Stimulated activated CD4-positive, alpha-beta T cell treated with anti-CD3 and anti-CD28 coated beads, TNF-alpha, amount 100 ng/mL, for 1 hour (primary cell): ENCODE measurements at places on chromosomes 5 and 9.

GRCh38 chr5:72790186-72790585 is 26.3 kb upstream of the TNPO1 start:
- no peak for DNase-seq

DNA sequence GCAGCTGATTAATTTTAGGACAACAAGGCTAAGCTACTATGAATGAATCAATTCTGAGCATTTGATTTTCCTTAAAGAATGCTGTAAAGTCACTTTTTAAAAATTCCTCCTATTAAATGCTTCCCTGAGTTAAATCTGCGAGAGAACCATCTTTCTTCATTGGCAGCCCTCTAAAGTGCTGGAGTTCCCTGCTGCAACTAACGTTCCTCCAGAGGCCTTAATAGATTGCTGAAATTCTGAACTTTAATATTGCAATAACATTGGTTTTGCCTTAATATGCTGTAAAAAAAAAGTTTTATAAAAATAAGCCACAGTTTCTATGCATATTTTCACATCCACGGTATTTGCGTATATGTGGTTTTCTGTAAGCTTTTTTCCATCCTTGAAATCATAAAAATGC is 298.0 kb upstream of the PIK3R1 start:
- DNase-seq: no peak

- DNase-seq: no peak
Observed at GRCh38 chr9:64015136-64015535, 1269.9 kb downstream of the FOXD4L5 start.

- no peak for DNase-seq
Observed at GRCh38 chr9:117300371-117301110, 114.3 kb downstream of the ASTN2 start.

DNA sequence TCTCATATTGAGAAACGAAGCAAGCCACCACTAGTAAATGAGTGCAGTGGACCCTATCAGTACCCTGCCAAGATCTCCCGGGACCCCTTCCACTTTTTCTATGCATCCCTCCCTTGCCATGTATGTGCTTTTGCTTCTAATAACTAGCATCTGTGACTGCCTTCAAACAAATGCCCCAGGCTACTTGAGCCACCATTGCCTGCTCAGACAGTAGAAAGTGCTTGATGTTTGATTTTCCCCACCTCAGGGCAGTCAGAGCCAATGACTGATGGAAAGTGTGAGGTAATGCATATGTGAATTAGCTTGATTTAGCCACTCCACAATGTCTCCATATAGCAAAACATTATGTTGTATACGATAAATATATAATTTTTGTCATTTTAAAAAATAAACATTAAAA is 797.3 kb upstream of the ACO1 start:
- DNase-seq: no peak

- DNase-seq: no peak
Observed at GRCh38 chr9:76644171-76644570, 120.1 kb upstream of the PCA3 start.

- DNase-seq: no peak
Observed at GRCh38 chr5:115490596-115490995, 54.0 kb downstream of the FEM1C start.

DNA sequence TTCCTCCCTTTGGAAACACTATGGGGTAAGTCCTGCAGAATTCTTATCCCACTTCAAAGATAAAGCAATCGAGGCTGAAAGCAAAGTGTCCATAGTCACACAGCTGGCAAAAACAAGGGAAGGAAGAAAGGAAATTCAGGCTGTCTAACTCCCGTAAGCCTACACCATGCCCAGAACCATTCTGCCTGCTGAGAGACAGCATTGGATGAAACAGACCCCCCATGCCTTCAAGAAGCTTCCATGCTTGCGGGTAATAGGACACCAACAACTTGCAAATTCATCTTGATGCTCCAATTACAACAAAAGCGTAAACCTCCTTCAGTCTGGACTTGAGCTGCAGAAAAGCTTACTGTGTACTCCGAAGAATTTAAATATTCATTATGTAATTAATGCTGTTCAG is 181.1 kb upstream of the WWC1 start:
- DNase-seq: no peak

DNA sequence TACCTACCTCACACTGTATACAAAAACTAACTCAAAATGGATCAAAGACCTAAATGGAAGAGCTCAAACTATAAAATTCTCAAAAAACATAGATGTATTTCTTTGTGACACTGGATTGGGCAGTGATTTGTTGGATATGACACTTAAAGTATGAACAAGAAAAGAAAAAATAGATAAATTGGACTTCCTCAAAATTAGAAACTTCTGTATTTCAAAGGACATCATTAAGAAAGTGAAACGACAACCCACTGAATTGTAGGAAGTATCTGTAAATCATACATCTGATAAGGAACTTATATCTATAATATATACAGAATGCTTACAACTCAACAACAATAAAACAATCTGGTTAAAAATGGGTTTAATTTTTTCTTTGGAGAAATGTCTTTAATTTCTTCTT is 96.7 kb downstream of the NRG2 start:
- no peak for DNase-seq

DNA sequence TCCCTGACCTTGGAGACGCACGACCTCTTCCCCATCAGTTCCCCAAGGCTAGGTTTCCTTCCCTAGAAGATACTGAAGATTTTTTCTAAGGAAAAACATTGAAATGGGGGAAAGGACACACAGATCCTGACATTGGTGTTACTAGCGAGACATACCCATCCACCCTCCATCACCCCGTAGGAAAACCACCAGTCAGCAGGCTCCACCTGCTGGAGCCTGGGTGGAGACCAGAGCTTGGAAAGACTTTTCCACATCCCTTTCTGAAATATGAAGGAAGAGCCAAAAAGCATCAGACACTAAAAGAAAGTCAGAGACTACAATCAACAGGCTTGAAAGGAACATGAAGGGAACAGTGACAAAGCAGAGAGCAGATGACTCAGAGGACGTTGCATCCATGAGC is 638.0 kb downstream of the IRX1 start:
- no peak for DNase-seq

DNA sequence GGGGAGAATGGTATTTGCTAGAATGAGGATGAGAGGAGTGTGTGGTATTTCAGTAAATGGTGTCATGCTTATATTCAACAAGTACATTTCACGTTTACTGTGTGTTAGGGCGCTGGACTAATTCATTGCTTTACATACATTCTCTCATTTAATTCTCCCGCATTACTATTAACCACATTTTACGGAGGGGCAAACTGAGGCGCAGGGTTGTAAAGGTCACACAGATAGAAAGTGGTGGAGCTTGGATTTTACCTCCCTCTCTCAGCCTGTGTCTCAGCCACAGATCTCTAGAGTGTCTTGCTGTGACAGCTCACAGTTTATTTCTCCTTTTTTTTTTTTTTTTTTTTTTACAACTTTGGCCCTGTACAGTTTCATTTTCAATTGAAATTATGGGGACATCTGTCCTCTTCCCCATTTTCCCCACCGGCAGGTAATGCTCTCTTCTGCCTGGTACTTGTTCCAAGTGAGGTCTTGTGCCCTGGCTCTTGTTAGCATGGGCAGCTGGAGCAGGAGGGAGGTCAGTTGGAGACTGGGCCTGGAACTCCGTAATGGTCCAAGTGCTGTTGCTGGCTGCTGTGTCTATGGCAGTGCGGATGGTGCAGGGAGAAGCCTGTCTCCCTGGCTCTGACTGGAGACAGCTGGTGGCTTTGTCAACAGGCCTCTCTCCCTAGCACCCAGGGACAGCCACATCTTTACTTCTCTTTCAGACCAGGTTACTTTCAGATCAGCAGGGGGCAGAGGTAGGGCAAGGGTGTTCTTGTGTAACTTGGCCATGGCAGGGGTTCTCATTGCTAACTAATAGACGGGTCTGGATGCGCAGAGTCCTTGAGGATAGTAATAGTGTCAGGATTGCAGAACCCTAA is 20.5 kb upstream of the NDST1 start:
- no peak for DNase-seq

DNA sequence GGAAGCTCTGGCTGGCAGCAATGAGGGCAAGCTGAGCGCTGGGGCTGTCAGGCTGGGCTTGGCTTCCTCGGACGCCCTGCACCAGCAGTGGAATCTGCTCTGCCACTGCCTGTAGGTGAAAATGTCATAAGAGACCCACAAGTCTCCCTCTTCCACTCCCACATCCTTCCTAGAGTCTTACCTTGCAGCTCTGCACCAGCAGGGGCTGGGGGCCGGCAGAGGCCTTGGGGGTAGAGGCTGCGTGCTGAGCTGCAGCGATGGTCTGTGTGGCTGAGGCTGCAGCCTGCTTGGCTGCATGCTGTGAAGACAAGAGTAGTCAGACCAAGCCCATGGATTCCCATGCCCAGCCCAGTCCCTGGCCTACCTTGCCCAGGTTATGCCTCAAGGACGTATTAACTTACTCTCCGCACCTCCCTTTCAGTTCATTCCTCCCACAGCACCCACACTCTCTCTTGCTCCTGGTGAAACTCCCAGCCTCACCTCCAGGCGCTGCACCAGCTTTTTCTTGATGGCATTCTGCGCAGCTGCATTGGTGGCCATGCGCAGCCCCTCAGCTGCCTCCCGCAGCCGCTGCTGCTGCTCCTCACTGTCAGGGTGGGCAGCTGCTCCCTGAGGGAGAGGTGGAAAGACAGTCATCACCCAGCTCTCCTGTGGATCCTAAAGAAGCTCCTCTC is 17.3 kb downstream of the TLN1 start:
- no peak for DNase-seq

DNA sequence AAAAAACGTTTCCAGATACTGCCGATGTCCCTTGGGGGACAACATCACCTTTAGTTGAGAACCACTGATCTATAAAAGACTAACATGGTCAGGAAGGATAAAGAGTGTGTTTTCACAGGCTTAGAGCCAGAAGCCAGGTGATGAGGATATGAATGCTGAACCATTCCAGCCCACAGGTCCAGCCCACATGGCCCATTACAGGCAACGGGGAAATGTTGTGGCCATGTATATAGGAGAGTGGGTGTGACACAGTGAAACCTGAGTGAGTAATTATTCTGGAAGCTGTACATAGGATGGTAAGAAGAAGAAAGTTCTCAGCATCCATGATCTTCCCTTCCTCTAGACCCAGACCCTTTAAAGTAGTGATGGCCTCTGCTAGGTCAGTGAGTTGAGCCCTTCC is 56.0 kb upstream of the FOXI1 start:
- DNase-seq: no peak

DNA sequence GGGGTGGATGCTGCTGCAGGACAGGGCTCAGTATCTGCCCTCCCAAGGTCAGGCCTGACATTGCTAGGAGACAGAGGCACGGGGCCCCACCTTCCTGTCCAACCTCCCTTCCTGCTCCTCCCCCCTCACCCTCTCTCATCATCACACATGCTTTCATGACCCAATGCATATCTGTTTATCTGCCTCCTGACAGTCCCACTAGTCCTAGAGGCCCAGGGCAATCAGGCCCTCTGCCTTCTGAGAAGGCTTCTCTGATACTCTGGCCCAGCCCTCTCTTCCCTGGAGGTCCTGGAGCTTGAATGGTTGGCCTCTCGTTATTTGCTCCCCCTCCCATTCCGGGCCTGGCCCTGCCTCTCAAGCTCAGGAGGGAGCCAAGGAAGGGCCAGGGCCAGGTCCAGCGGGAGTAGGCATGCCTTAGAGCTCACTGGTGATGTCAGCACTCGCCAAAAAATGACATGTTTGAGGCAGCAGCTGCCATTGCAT is 90.6 kb upstream of the SAP30L start:
- DNase-seq: no peak

DNA sequence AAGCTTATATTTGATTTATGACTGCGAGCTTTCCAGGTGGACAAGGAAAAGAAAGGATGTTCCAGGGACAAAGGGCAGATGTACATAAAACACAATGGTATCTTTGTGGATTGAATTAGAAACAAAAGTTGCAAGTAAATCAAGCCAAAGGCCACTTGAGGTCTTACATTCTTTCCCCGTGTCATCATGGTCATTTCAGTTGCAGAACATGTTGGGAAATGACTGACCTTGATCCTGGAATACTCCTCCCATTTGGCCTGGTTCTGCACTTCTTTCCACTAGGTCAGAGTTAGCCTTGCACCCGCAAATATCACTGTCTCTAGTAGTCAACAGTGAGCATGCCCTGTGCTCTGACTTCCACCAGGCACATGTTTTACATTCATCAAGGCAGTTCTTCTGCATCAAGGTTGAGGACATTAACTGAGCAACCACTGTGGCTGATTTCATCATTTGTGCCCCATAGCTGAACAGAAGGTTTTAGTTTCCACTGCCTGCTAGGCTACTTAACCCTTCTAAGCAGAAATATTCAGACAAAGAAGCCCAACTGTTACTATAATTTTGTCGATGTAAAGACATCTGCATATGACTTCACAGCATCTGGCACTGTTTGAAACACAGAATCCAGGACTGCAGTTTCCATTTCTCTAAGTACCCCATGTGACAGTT is 1161.7 kb upstream of the DMAC1 start:
- DNase-seq: no peak

GRCh38 chr5:124572971-124573370 is 173.5 kb downstream of the ZNF608 start:
- no peak for DNase-seq

DNA sequence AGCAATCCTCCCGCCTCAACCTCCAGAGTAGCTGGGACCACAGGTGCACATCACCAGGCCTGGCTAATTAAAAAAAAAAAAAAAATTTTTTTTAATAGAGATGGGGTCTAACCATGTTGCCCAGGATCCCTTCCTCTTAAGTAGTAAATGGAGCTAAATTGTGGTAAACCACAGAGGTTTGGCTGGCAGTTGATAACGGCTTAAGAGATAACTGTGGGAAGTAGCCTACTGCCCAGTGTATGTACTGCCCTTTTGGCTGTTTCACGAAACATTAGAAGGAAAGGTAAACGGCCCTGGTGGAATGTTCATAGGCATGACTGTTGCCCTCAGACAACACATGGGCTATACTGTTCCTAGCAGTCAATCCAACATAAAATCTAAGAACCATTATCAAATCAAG is 44.4 kb downstream of the HMGCR start:
- no peak for DNase-seq

GRCh38 chr5:39526914-39527477 is 102.2 kb upstream of the DAB2 start:
- DNase-seq: no peak

DNA sequence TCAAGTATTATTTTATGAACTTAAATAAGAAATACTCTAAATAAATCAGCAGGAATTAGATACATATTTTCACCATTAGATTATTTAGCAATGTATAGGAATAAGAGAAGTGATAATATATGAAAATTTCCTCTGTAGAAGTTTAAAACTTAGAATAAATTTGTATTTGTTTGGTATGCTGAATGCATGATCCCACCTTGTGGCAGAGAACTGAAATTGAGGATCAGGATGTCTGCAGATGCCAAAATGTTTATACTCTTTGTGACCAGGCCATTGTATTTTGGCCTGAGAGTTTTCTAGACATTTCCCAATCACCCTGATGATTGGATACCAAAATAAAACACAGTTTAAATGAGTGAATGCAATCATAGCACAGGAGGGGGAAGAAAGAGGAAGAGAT is 6.3 kb downstream of the TYRP1 start:
- DNase-seq: no peak

GRCh38 chr5:141496038-141496437 is 7.2 kb downstream of the PCDHGC5 start:
- DNase-seq: no peak

- no peak for DNase-seq
Observed at GRCh38 chr5:73183000-73183399, 10.0 kb downstream of the TMEM174 start.

GRCh38 chr9:114761523-114761922 is 44.3 kb downstream of the TNFSF15 start:
- no peak for DNase-seq
